ENCODE measurements at places on chromosomes 7 and 10.

DNA sequence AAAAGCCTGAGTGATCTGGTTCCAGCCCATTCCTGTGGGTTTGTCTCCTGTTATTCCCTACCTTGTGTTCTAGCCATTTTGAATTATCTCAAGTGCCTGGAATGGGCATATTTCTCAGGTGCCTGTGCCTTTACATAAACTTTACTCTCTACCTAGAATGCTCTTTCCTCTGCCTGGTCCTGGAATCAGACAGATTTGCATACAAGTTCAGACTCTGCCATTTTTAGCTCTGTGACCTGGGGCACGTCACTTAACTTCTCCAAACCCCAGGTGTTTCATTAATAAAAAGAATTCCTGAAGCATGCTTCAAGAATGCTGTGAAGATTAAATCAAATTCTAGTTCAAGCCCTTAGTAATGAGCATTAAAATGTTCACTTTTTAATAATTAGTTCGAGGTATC, 7.8 kb downstream of the DCLRE1A start:
- no peak for DNase-seq

- no peak for DNase-seq
Measured at GRCh38 chr7:1086588-1087464, 1.1 kb upstream of the GPER1 start.

GRCh38 chr7:118476036-118476435, 251.5 kb downstream of the ANKRD7 start:
- no peak for DNase-seq

DNA sequence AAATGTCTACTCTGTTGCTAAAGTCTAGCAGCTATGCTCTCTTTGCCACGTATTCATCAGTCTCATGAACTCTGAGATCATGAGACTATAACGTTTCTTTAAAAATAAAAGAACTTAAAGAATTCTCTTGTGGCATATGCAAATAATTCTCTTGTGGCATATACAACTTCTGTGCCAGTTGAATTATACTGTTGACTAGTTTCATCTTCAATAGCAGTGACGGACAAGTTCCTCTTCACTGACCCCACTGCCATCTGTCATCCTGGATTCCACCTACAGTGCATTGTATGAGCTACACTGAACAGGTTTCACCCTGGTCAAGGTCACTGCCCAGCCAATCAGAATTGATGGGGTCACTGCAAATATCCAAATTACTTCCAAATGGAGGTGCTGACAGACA, 88.2 kb downstream of the CD36 start:
- DNase-seq = no peak

DNA sequence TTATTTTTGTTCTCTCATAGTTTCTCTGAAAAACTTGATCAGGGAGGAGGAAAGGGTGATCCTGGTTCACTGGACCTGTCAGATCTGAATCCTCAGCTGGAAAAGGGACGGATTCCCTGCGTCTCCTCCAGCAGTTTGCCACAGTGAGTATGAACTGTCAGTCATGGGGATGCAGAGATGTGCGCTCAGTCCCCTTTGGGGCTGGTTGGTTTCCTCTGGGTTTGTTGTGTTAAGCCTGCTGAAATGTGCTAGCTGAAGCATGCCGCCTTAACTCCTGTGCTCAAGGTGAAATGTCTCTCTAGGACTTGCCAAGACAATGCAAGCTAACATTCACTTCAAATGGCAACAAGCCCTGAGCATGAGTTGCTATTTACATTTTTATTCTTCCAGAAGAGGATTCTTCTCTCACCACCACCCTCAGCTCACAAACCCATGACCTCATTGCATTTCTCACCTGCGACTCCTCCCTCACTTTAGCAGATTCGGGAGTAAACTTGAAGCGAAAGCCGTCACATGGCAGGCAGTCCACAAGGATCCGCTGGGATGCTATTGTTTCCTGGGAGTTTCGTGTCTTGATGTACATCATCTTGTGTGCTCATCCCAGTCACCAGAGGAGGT, 192.9 kb upstream of the FZD8 start:
- DNase-seq = no peak

GRCh38 chr7:112280267-112280666, 73.8 kb downstream of the ZNF277 start:
- no peak for DNase-seq
